Activated CD4-positive, alpha-beta T cell treated with anti-CD3 and anti-CD28 coated beads for 48 hours (primary cell): ENCODE measurements at places on chromosomes 1 and 21.

- DNase-seq = no peak
Measured at GRCh38 chr1:201419746-201420607, 1.6 kb downstream of the TNNI1 start.

GRCh38 chr1:235317168-235317567 is 10.8 kb downstream of the ARID4B start:
- DNase-seq = no peak

GRCh38 chr1:202571719-202572339 is 138.4 kb downstream of the SYT2 start:
- peak; percentile 29 for DNase-seq

- no peak for DNase-seq
Measured at GRCh38 chr1:20076223-20076622, 6.2 kb downstream of the PLA2G5 start.

- no peak for DNase-seq
Measured at GRCh38 chr1:203572134-203572625, 54.5 kb upstream of the ATP2B4 start.

GRCh38 chr21:43718872-43719747 is at the start of gene PDXK:
Gene PDXK, plus strand, starts transcription at chr21:43719129. Its CDS starts 166 bp downstream, at chr21:43719295.
- peak; percentile 80 for DNase-seq

GRCh38 chr1:44828841-44829440 is 14.1 kb downstream of the PTCH2 start:
- no peak for DNase-seq

- no peak for DNase-seq
Measured at GRCh38 chr1:218817071-218817470, 356.6 kb upstream of the LYPLAL1 start.

GRCh38 chr1:184485751-184486723 is 99.2 kb downstream of the C1orf21 start:
- DNase-seq = no peak

GRCh38 chr1:192438737-192439136 is 121.9 kb downstream of the RGS21 start:
- DNase-seq = no peak

GRCh38 chr21:31872072-31872451 is 758 bp upstream of the HUNK start:
- no peak for DNase-seq

- DNase-seq = no peak
Measured at GRCh38 chr1:91712393-91712792, 173.6 kb downstream of the TGFBR3 start.

DNA sequence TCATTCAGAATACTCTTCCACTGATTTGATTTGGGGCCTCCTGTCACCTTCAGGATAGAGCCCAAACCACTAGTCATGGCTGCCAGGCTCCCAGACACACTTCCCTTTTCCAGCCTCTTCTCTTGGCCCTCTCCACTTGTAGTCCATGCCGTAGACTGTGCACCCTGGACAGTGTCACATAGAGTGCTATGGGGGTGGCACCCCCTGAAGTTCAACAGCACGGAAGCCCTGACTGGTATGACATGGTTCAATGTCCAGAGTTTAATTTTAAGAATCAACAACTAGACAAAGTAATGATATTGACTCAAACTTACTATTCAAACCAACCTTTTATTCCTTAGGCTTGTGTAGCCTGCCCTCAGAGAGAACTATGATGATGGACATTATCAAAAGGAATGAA is 22.3 kb downstream of the FMO2 start:
- DNase-seq = no peak

GRCh38 chr1:93714356-93714755 is 32.7 kb upstream of the BCAR3 start:
- DNase-seq = no peak

DNA sequence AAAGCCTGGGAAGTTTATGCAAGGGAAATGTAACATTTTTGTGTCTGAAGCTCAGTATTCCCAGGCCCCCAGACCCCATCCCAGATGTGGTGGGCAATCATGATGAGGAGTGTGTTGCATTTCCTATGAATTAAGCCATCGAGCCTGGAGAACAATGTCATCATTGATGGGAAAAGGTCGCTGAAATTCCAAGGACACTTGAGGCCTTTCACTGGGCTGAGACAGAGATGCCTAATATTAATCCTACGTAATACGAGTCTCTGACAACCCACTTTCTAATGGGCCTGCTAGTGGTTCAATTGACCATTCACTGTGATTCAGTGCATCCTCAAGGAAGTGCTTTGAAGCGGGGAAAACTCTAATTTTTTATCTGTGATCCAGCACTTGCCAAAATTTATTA is 291.6 kb downstream of the PLPP3 start:
- no peak for DNase-seq

DNA sequence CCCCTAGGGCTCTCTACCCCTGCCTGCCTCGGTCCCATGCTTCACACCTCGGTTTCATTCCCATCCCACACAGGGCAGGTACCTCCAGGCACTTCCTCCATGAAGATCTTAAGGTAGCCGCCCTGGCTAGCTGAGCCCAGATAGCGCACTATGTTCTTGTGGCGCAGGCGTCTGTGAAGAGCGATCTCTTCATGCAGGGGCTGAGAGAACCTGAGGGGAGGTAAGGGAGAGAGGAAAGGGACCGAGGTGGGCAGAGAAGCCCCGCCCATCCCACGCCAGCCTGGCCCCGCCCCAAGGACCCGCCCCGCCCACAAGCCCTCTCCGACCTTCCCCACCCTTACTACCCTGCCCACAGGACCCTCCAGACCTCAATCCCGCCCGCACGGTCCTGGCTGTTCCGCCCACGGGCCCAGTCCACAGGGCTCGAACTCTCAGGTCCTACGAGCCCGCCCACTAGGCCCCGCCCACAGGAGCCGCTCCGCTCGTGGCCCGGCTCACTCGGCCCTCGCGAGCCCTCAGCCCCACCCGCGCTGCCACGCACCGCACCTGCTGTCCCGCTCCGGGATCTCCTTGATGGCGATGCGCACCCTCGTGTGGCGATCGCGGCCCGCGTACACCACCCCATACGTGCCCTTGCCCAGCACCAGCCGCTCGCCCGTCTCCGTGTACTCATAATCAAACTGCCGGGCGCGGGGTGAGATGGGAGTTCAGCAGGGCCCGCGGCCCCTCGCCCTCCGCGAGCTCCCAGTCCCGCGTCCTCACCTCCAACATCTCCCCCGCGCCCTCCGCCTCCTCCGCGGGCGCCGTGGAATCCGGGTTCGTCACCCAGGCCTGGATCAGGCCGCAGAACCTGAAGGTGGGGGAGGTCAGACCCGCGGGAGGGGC is 6.4 kb downstream of the MAP3K6 start:
- DNase-seq = peak; percentile 42

DNA sequence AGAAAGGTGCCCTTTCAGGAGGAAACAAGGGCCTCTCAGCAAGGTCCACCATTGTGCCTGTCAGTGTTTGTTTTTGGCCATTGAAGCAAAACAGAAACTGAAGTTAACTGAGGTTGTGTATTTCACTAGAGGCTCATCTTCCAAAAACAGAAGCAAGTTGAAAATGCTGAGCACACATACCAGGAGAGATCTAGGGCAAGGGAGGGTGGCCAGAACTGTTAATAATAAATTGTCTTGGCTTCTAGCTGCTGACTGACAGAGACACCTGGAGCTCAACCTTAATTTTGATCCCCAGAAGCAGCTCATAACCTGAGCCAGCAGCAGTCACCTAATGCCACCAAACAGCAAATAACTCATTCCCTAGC is 5.2 kb downstream of the AGMAT start:
- no peak for DNase-seq

- no peak for DNase-seq
Measured at GRCh38 chr21:27380303-27380702, 413.4 kb upstream of the ADAMTS5 start.

DNA sequence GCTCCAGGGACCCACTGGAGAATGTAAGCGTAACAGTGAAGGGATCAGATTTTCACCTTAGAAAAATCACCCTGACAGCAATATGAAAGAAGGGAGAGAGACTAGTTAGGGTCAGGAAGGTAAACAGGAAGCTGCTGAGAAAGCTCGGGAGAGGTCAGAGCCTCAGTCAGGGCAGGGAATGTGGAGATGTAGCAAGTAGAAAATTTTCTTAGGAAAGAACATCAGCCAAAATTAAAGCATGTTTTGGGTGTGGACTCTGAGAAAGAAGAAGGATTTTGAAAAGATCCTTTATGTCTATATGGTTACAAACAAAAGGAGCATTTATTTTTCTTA is 16.7 kb upstream of the ERICH3 start:
- DNase-seq = no peak

- DNase-seq = peak; percentile 73
Measured at GRCh38 chr1:89757532-89757931, 63.3 kb upstream of the LRRC8D start.

DNA sequence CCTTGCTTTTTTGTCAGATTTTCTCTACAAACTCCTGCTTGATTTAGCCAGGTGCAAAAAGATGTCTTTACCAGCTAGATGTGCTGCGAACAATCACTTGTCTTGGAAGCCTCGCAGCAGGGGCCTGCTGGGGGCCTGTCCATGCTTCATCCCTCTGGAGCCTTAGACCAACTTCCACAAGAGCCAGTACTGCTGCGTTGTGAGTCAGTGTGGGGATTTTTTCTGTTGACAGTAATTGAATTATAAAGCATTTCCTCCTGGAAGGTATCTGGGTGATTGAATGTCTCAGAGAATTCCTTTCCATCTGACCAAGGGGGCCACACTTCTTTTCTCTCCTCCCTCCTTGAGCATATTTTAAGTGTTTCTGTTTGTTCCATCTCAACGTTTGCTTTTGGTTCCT is 40.4 kb upstream of the LDLRAP1 start:
- DNase-seq = no peak

- no peak for DNase-seq
Measured at GRCh38 chr1:232454227-232454886, 175.6 kb downstream of the SIPA1L2 start.

- no peak for DNase-seq
Measured at GRCh38 chr1:96538111-96538641, 183.4 kb upstream of the PTBP2 start.

GRCh38 chr21:35853321-35854239 is 206.7 kb downstream of the SETD4 start:
- no peak for DNase-seq

DNA sequence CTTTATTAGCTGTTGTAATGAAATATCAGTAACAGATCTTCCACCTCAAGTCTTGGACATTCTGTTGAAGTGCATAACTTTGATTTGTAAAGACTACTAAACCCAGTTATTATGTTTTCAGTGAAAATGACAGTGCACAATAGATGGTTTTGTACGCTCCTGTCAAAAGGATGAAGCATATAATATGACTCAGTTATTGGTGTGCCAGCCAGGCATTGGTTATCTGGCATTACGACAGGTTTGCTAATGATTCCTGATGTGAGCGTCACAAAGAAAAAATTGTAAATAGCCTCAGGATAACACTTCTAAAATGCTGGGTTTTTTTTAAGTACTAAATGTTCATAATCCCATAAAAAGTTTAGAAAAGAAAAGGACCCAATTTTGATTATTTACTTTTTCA is 147.9 kb downstream of the MAGI3 start:
- DNase-seq = no peak

DNA sequence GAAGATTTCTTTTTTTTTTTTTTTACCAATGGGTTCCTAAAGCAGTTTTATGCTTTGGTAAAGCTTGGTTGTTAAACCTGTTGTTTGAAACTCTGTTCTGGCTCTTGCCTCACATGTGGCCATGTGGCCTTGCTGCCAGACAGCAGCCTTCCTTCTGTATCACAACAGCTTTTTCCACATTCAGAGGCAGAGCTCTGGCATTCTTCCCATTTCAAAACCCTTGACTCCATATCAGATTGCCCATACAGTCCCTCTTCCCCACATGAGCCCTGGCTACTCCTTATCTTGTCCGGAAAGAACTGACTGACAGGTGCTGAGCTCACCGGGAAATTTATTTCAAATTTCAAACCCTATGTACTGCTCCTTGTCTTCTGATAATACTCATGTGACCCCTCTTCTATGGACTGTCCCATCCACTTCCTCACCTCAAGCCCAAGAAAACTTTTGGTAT is 38.5 kb upstream of the LAX1 start:
- DNase-seq = no peak

DNA sequence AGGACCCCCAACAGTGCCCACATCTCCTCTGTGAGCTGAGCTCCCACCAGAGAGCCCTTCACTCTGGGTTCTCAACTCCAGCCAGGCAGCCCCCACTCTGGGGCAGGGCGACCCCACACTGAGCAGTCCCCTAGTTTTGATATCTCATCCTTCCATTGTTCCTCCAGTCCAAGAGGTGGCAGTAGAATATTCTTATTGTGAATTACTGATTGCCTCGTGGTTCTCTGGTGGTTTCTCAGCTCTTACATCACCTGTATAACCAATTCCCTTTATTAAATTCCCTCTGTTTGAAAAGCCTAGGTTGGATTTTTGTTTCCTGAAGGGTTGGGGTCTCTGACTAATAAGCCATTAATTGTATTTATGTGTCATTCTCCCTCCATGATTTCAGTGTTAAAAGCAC is 407.5 kb downstream of the SETD4 start:
- DNase-seq = no peak

DNA sequence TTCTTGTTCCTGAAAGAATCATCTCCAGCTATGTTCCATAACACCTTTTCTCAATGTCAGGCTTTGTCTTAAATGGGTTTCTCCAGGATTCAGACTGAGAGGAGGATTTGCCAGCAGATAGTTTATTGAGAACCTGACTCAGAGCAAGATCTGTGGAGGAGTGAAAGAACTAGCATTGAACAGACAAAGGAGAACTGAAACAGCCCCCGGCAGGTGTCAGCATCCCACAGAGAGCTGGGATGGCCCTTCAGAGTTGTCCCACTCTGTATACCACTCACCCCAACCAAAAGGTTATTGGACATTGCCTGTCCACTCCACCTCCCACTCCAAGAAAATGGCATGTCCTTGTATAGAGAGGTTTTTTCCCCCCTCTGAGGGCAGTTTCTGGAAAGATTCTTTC is 270.7 kb downstream of the PAPPA2 start:
- no peak for DNase-seq

DNA sequence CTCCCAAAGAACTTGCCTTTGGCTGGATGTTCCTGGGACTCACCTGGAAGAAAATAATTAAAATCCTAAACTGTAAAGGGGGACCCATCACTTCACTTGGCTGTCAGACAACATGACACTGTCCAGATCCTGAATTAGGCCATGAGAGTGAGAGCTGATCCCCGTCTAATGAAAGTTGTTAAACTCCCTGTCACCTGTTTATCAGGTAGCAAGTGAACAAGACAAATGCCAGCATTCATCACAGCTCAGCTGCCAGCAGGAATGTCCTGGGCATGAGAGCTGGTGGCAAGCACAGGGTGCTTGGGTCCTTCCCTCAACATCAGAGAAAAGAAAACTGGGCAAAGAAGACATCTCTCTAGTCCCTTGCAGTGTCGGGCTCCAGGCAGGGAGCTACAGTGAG is 23.8 kb downstream of the PMVK start:
- DNase-seq = no peak
